HTR-8/SVneo (cell line): ENCODE measurements at places on chromosomes 12 and 14.

DNA sequence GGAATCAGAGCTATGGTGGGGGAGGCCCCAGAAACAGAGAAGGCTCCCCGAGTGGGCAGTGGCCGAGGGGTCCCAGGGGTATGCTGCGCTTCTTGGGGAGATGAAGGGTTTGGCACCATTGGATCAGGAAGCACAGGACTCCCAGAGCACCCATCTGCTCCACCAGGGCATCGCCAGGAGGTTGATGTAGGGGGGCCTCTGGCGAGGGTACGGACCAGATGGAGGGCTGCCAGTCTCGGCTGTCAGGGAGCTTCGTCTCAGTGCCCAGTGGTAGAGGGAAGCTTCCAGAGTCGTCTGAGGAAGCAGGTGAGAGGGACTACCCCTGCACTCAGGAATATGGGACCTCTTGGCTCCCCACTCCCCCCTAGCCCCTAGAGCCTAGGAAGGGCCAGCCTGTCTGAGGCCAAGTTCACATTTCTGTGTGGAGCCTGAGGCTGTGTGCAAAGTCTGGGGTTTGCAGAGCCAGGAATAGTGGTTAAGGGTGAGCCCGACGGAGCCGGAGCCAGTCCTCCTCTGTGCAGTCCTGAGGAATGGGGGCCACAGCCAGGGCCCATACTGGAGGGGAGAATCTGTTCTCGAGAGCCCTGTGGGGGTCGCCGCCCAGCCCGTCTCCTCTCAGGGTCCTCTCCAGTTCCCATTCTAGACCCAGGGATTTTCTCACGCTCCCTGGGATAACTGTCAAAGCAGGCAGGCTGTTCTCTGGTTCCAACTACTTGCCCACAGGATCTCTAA, 10.2 kb downstream of the SLC48A1 start:
- no peak for DNase-seq

DNA sequence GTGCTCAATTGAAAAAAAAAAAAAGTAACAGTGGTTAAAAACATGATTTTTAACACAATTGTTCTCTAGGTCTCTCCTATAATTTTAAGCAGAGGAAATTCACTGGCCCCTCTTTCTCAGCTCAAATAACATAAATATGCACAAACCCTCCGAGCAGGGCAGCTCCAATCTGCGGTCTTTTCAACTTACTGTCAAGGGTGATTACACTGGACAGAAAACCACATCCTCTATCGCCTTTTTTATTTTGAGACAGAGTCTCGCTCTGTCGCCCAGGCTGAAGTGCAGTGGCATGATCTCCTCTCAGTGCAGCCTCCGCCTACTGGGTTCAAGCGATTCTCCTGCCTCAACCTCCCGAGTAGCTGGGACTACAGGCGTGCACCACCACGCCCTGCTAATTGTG, 16.5 kb upstream of the GABARAPL1 start:
- DNase-seq = no peak

- DNase-seq = no peak
Observed at GRCh38 chr12:47356129-47356700, 276.5 kb upstream of the AMIGO2 start.

DNA sequence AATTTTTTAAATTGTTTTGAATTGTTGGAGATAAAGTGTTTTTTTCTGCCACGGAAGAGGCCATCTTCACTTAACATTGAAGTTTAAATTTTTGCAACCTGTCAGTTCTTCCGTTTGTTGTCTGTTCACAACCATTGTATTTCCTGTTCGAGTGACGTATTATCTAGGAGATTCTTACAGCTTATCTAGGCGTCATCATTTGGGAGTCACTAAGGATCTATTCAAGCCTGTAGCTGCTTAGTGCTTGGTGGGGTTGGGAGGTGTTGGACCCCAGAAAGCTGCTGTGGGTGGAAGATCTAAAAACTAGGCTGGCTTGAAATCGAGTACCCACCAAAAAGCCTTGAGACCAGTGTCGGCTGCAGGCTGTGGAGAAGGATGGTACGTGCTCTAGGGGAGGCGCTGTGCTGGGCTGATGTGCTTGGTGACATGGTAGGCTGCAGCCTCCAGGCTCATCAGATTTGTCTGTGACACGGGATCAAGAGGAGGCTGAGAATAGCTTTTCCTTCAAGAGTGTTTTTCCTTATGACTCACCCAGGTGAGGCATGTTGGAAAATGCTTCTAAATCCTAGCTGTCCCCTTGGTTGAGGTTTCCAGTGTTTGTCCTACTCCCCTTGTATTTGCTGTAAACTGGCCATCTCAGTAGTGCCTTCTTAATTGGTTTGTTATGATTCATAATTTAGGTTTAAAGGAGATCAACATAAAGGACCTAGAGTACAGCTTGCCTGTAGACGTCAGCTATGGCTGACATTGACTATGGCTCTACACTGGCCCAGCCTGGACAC, 57.8 kb downstream of the ATG14 start:
- DNase-seq = no peak

GRCh38 chr12:51160814-51161459, 12.0 kb downstream of the TFCP2 start:
- no peak for DNase-seq

- DNase-seq = no peak
Observed at GRCh38 chr14:95504135-95505029, 12.1 kb downstream of the SYNE3 start.

GRCh38 chr14:74667758-74668157, 45.1 kb downstream of the AREL1 start:
- DNase-seq = no peak

DNA sequence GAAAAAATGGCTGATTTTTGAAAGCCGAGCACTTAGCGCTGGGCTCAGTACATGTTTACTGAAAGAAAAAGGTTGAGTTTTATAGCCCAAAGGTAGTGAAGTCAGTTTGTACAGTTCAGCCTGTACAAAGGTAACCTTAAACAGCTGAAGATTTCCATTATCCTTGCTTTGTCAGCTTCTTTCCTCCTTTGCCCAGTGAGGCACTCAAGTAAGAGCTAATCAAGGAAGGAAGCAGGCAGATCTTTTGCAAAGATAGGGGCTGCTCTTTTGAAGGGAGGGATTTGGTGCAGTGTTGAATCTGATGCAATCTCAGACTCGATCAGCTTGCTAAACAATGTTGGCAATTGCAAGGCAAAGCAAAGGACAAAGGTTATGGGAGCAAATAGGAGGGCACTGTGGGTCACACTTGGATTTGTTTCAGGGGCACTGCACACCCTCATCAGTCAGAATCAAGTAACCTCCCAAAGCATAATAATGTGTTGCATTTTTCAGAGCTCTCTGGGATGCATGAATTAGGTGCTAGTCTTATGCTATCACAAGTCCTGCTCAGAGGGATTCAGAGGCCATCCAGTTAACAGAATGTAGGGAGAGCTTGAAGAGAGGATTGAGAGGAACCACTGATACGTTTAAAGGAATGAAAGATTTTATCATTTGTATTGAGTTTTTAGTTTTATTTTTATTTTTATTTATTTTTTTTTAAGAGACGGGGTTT, 44.4 kb downstream of the ANO6 start:
- DNase-seq = no peak

- DNase-seq = no peak
Observed at GRCh38 chr14:92959189-92959531, 36.2 kb downstream of the CHGA start.

- peak; percentile 70 for DNase-seq
Observed at GRCh38 chr14:34059925-34060650, 109.2 kb upstream of the EGLN3 start.

- no peak for DNase-seq
Observed at GRCh38 chr14:59630288-59630963, 53.8 kb upstream of the CCDC175 start.

GRCh38 chr12:53381731-53382630, 2.0 kb downstream of the SP1 start:
- no peak for DNase-seq

- DNase-seq = no peak
Observed at GRCh38 chr12:22536971-22537544, 7.3 kb downstream of the C2CD5 start.

DNA sequence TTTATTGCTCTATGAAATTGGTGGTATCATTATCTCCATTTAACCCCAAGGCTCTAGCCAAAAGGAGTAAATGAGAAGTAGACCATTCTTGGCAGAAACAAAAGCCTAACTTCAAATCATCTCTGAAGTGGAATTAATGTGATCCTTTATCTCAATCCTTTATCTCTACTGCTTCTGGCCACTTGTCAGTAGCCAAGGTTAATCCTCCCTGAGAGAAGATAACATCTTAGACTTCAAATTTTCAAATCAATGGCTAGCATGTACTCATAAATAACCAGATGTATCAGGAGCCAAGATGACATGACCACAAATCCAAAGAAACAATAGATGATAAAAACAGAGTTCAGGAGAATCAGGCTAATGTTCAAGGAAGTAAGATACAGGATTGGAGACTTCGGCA, 123.1 kb upstream of the RASSF8 start:
- no peak for DNase-seq

DNA sequence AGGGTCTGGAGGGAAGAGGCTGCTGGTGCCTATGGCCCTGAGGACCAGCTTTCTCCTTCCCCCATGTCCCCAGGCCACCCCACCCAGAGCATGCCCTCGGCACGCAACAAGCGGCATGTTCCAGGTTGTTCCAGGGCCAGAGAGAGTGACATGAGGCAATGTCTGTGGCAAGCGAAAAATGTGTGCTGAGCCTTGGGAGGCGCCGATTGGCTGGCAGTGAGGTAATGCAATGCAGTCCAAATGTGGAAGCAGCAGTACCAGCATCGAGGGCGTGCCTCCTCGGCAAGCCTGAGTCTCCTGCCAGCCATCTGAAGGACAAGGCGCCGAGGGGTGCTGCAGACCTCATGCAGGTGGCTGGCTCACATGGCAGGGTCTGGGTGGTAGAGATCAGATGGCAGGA, 423.8 kb downstream of the NRXN3 start:
- no peak for DNase-seq

- DNase-seq = no peak
Observed at GRCh38 chr14:70043001-70043400, 145.8 kb downstream of the SLC8A3 start.

- DNase-seq = no peak
Observed at GRCh38 chr14:103848175-103849077, 1.1 kb upstream of the PPP1R13B start.
